ENCODE measurements at places on chromosomes 1 and 21.

DNA sequence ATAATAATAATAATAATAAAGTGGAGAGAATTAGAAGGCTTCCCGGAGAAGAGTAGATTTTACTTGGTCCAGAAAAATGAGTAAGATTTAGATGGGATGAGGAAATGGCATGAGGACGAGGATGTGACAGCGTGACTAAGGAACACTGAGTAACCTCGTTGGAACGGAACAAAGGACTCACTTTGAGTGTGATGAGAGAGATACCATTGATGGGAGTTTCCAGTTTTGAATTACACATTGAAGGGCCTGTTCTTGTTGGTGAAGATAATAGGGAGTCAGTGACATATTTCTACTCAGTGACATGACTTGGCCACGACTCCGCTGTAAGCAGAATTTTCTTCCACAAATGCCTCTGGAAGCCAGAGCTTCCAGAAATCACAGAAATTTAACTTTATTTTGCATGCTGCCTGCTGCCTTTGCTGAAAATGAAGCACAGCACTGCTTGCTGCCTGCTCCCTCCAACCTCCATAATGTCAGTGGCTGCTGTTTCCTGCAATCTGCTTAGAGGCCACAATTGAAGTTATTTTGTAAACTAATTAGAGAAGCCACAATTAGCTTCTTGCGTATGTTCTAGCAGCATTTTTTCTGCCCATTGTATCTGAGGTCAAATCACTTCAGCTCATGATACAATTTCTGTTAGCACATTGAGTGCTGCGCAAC is 33.7 kb upstream of the FBXO28 start:
- no peak for DNase-seq

GRCh38 chr21:31457675-31458074 is 113.6 kb upstream of the TIAM1 start:
- DNase-seq: no peak

DNA sequence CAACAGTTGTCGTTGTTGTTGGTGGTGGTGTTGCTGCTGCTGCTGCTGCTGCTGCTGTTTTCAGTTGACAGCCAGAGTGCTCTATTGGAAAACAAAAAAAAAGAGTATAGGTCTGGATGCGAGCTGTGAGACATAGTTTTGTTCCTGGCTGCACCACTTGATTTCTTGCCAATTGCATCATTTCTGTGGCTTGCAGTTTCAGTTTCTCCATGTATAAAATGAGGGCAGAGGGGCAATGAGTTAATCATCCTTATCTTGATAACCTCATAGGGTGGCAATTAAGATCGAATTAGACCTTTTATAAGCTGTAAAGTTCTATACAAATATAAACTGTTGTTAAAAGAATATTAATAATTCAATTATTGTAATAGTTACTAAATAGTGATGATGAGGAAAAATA is 156.7 kb downstream of the DMRTA2 start:
- DNase-seq: no peak

GRCh38 chr1:33282791-33283190 is 26.5 kb downstream of the ZNF362 start:
- DNase-seq: no peak

GRCh38 chr1:181257117-181257516 is 168.6 kb downstream of the IER5 start:
- DNase-seq: no peak

GRCh38 chr1:229159668-229160544 is 111.0 kb upstream of the RAB4A start:
- DNase-seq: no peak

GRCh38 chr1:94113589-94114226 is 7.2 kb downstream of the ABCA4 start:
- DNase-seq: no peak

- no peak for DNase-seq
These were observed 35.5 kb downstream of the CACHD1 start for GRCh38 chr1:64505232-64505943.

- peak; percentile 82 for DNase-seq
These were observed 404.0 kb upstream of the VAMP3 start for GRCh38 chr1:7366955-7367665.

DNA sequence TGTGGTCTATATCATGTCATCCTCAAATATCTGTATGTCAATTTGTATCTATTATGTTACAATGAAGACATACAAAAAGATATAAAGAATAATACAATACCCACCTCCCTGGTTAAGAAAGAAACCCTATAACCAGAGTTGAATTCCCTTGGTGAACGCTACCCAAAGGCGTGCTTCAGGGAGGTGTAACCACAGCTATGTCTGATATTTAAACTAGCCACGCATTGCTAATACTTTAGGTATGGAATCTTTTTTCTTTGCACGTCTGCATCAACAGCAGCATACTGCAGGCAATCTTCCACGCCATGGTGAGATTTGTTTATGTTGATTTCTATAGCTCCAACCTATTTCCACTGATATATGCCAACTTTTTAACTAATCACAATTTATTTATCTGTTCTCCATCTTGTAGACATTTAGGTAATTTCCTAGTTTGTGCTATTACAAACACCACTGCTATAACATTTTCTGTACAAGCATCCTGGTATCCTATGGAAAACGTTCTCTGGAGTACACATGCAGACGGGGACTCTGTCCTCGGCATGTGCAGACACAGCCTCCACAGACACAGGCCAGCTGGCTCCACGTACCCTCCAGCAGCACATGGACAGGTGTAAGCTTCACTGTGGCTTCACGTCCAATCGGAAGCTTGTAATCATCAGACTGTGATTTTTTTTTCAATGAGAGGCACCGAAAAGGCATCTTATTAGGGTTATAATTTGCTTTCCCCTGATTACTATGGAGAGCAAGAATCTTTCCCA is 58.5 kb downstream of the HSF2BP start:
- DNase-seq: no peak
